ENCODE measurements at places on chromosomes 3 and 15.

- peak; percentile 86 for ATAC-seq
Observed at GRCh38 chr15:90895571-90896117, 7.5 kb upstream of the MAN2A2 start.

- no peak for ATAC-seq
Observed at GRCh38 chr3:73378207-73378606, 246.5 kb downstream of the PDZRN3 start.

GRCh38 chr3:11956781-11957180 is 47.4 kb upstream of the SYN2 start:
- no peak for ATAC-seq

GRCh38 chr15:94168250-94168649 is 63.1 kb upstream of the MCTP2 start:
- ATAC-seq: no peak

DNA sequence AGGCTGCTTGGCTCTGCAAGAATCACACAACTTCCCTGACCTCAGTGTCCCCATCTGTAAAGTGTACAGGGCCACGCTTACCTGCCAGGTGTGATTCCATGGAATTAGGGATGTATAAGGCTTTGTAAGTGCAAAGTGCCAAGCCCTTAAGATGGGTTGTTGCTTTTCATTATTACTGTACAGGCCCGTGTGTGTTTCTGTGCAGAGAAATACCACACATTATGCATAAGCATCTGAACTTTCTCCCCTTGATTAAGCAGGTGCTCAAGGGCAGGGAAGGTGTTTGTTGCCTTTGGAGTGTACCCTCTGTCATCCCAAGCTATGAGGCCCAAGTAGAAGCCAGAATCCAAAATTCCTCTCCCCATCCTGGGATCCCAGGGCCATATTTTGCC is 13.6 kb upstream of the HRH1 start:
- ATAC-seq: no peak

DNA sequence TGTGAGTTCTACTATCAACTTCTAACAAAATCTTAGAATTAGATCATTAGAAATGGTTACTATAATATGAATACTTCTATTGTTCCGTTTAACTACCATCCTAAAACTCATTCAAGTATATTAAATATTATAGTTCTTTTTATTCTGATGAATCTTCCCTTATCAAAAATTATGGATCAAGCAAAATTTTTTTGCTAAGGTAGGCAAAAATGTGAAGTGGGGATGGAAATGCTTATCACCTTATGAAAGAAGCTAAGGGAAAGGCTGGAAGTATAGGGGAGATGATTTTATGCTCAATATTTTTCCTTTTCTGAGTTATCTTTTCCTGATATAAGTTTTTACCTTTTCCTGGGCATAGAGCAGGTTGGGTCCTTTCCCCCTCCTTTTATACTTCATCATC is 40.7 kb upstream of the CCDC39 start:
- ATAC-seq: no peak

DNA sequence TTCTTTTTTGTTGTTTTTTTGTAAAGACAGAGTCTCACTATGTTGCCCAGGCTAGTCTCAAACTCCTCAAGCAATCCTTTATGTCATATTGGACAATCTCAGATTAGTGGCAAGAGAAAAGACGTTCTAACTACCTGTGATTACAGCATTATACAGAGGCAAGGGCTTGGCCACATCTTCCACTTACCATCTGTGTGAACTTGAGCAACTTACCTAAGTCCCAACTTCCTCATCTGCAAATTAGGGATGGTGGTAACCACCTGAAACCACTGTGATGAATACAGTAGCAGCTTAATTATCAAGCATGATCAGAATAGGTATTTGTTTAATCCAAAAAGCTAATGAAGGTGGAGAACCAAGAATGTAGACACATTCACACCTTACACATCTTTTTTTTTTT is 16.1 kb downstream of the LRRC2 start:
- no peak for ATAC-seq

DNA sequence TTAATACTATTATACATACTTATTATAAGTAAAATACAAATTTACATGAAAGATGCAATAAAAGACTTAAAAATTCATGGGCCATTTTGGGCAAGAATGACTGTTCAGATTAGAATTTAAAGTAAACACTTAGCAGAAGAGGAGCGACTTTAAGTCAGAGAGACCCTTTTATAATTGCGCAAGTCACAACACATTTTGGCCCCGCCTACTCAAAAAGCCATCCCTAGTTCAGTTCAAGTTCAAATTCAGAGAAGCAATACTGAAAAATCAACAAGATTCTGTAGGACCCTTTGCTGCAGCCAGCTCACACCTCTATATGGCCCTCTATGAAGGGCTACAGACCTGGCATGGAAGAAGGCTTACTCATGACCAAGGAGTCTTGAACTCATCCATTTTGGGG is 64.6 kb downstream of the PEAK1 start:
- ATAC-seq: no peak

- no peak for ATAC-seq
Observed at GRCh38 chr3:104514776-104515175, 851.9 kb upstream of the ALCAM start.

DNA sequence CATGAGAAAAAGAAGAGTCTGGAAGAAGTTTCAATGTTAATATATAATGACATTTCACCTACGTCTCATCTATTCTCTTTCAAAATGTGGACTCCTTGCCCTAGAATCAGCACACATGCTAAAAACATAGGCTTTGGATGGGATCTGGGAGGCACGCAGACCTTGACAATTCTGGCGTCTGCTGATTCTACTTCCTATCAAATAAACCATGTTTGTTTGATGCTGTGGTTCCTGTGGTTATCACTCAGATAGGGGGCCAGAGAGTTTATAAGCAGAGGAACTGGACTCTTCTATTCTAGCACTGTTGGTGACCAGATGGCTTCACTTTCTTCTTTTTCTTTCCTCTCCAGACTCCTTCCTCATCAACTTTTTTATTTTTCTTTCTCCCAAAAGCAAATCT is 336.8 kb downstream of the DIPK2A start:
- peak; percentile 35 for ATAC-seq

- ATAC-seq: no peak
Observed at GRCh38 chr3:195764961-195765706, 44.4 kb downstream of the MUC20 start.

- no peak for ATAC-seq
Observed at GRCh38 chr3:126167566-126167965, 12.8 kb downstream of the ALDH1L1 start.

- no peak for ATAC-seq
Observed at GRCh38 chr3:55252921-55253320, 234.2 kb downstream of the WNT5A start.

- peak; percentile 41 for ATAC-seq
Observed at GRCh38 chr3:44104043-44104442, 137.6 kb upstream of the TOPAZ1 start.

DNA sequence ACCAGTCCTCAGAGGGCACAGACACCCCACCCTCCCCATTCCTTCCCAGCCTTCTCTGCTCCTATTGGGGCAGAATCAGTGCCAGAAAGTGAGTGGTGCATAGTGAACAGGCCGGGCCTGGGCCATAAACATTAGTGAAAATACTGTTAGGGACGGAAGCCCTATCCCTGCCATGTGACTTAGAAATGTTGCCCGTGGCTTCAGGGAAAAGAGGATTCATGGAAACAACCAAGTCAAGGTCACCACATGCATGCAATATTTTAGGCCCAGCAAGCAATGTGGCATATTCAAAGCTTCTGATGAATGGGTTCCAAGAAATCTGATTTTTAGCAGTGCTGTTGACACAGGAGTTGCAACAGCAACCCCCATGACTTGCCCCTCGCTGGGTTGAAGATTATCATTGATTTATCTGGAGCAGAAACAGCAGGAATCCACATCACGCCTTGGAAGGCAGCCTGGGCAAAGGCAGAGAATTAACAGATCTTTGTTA is 52.3 kb downstream of the CCNL1 start:
- peak; percentile 13 for ATAC-seq

DNA sequence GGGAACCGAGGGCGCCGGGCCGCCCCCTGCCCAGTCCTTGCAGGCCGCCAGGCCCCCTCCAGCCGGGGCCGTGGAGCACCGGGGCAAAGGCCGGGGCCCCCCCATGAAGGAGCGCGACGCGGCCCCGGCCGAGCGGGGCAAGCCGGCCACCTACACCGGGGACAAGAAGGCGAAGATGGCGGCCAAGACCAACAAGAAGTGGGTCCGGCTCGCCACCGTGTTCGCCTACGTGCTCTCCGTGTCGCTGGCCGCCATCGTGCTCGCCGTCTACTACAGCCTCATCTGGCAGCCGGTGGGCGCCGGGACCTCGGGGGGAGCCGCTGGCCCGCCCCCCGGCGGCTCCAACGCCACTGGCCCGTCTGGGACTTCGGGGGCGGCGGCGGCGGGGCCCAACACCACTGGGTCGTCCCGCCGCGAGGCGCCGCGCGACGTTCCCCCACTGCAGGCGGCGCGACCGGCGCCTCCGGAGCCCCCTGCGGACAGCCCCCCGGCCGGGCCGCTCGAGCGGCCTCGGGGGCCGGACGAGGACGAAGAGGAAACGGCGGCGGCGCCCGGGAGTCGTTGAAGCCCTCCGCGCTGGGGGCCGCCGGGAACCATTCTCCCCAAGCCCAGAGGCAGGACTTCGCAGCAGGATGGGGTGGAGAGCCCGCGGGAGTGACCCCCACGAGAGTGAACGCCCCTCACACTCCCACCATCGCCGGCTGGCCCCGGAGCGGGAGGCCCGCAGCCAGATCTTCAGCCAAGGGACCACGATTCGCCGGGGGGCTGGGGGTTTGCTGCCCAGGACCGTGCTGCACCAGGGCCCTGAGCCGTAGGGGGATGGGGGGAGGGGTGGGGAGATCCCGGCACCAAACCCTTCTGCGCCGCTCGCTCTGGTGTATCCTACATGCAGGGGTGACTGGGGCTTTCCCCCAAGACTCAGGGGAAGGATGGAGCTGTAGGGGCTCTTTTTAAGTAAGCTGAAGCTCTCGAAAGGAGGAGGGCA is 753 bp downstream of the INAFM2 start:
- ATAC-seq: peak; percentile 4

DNA sequence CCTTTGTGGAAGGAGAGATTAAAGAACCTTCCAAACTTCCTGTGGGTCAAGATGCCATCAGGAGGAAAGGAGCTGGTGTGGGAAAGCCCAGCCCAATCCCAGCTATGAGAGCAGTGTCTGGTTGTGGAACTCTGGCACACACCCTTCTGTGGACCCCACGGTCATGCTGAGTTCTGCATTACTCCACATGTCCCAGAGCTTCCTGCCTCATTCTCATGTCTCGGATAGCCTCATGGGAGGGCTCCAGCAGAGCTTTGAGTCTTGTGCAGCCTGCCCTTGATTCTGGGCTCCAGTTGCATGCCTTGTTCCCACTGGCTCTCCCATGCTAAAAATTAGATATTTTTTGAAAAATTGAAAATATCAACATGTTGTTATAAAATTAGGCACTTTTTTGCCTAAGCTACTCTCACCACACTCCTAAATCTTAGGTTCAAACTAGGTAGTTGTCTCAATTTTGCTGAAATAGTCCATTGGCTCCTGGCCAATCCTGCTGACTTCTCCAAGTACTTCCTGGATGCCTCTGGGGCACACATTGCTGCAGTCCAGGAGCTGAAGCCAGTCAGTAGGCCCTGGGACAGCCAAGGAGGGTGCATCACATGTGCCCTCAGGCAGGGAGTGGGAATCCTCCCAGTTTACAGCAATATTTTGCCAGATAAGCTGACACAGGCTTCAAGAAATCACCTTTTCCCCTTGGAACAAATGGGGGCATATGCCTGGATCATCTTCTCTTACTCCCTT is 144.3 kb downstream of the EEFSEC start:
- ATAC-seq: no peak

DNA sequence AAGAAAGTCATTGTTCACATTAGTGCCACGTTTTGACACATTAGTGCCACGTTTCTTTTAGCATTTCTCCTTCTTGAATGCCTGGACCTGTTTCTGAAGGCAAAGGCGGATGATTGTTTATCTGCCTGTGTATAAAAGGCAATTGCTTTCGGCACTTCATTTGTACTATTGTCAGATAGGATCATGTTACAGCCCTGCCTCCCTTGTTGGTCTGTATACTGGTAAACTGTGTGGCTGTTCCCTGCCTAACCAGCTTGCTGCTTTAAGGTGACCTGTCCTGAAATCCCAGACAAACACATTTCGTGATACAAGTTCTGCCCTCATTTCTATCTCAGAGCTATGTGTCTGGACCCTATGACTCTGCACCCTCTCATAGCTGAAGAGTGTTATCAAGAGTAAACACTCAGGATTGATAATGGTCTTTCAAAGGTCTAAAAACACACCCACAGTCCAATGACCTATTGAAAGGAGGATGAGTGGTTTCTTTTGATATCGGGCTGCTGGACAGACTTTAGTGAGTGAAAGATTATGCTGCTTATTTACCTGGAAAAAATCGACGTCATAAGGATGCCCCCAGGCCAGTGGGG is 276.3 kb upstream of the MCTP2 start:
- ATAC-seq: no peak

- ATAC-seq: no peak
Observed at GRCh38 chr3:38119248-38119544, 17.7 kb downstream of the ACAA1 start.

GRCh38 chr3:157429708-157430107 is 6.9 kb upstream of the PTX3 start:
- no peak for ATAC-seq

DNA sequence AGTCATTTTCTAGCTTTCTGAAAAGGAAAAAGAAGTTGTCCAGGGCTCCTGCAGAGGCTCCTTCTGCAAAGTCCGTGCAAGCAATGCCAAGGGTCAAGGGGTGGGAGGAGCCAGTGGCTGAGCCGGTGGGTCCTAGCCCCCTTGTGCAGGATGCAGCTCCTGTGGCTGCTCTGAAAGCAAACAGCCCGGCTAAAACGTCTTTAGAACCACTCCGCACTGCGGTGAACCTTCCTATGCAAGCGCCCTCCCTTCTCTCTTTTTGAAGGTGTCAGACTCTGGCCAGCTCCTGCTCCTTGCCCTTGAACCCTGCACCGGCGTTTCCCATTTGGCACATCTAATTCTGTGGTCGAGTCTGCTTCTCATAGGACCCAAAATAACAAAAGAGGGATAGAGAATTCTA is 183.1 kb downstream of the UACA start:
- no peak for ATAC-seq

- no peak for ATAC-seq
Observed at GRCh38 chr3:15263120-15263519, 57.1 kb downstream of the CAPN7 start.

- ATAC-seq: no peak
Observed at GRCh38 chr3:56406826-56407515, 61.3 kb downstream of the ERC2 start.

DNA sequence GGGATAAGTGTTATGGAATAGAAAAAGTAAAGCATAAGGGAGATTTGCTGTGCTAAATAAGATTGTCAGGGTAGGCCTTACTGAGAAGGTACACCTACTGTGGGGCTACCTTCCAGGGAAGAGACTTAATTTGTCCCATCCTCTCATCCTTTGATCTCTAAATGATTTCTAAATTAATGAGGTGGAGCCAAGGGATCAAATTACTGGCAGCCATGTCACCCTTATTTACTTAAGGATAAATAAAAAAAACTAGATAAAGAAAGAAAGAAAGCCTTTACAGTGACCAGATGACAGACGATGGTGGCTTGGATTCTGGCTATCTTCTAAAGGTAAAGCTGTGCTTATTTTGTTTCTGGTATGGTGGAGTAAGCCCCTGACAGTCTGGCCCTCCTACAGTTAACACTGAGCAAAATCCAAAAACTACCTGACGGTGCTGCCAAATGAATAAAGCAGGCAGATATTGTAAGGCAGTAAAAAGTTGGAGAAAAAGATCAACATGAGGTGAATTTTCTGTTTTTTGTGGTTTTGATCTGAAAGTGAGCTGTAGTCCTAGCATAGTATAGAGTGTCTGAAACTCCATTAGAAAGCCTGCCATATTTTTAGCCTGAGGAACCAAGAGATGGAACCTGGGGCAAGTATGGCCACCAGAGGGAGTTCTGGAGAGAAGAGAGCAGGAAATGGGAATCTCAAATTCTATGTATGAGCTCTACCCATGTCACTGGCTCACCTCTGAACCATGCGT is 285.1 kb upstream of the MANF start:
- peak; percentile 47 for ATAC-seq

All from motor neuron (in vitro differentiated cells).